Ovary (tissue), 10 donors: ENCODE measurements at places on chromosomes 3 and 15. TPM values are rescaled to one million over a fixed set of nuclear protein-coding genes. Genes with fewer than 3 reads are reported as not detected.

GRCh38 chr15:91521996-91522395, 331.5 kb upstream of the SLCO3A1 start:
- no peak for DNase-seq

DNA sequence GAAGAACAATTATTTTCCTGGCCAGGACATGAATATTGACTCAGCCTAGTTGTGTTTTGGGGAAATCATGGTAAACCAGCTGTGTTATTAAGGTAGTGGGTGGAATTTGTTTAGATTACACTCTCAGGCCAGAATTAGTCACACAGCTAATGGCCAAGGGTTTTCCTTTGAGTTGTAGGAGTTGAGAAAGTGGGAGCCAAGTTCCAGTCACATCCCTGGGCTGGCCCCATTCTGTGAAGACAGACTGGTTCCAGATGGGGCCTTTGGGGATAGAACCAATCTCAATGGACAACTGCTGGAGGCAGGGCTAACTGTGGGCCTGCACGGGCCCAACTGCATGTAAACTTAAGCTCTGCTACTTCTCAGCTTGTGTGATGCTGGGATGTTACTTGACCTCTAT, 1.4 kb upstream of the RASL12 start:
- DNase-seq = no peak

Gene OXTR
- total RNA-seq = 2.8 TPM

- DNase-seq = no peak
These were observed 1.5 kb downstream of the ARHGEF3 start for GRCh38 chr3:56800130-56800831.

Gene DPPA2
- total RNA-seq = not detected

DNA sequence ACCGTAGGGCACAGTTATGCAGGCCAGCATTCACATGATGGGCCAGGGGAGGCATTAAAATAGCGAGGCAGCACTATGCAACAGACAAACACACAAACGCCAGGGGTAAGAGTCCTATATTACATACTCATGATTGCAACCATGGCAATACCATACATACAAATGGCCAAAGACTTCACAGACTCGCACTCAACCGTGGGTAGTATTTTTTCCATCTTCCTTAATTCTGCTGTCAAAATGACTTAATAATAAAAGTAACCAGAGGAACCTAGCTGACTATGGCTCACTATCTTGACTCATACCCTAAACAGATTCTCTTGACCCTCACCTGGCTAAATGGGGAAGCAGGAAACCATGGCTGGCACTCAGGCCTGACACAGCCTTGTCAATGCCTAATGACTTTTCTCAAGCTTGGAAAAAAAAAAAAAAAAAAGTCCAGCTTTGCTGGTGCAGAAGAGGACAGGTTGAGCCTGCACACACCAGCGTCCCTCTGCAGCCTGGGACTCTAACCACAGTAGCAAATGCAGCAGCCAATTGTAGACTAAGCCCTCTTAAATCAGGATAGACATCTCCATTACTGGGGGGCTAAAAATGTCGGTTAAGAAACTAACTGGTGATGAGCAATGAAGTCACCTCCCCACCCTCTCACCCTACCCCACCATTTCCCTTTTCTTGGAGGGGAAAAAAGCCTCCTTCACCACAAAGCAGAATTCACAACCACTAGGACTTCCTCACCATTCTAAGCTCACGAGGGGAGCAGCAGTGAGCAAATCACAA, 23.1 kb downstream of the CCDC12 start:
- no peak for DNase-seq

Gene CTXND1
- 0.05 TPM for total RNA-seq

Gene TLR9
- total RNA-seq = 0.22 TPM

Gene PLA2G4D
- total RNA-seq = not detected

DNA sequence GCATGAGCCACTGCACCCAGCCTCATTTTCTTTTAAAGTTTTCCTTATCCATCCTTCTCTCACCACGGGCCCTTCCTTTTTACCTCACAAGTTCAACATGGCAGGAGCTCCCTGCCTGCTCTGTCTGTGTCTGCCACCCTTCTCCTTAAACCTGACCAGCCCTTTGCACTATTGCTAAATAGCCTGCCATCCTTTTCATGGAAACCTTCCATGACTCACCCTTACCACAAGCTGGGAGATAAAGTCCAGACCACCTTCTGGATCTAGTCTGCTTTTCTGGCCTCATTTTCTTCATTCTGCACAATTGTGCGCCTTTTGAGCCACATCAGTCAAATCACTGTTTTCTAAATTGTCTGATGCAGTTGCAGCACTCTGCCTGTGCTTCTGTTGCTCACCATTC, 8.9 kb downstream of the PARP14 start:
- no peak for DNase-seq

- no peak for DNase-seq
These were observed 114.6 kb downstream of the TUSC7 start for GRCh38 chr3:116824208-116824607.

Gene RHOV
- total RNA-seq = 3.4 TPM

- no peak for DNase-seq
These were observed 409.0 kb downstream of the TUSC7 start for GRCh38 chr3:117118604-117119003.

Gene STRIT1
- not detected for total RNA-seq

- DNase-seq = no peak
These were observed 65.5 kb downstream of the CCR4 start for GRCh38 chr3:33016846-33017405.

GRCh38 chr15:80068578-80068977, 9.1 kb downstream of the ZFAND6 start:
- no peak for DNase-seq

GRCh38 chr15:92611150-92611549, 44.4 kb downstream of the FAM174B start:
- no peak for DNase-seq

Gene TRPM1
- total RNA-seq = not detected

Gene ACKR2
- total RNA-seq = 0.87 TPM

GRCh38 chr15:46441294-46442062, 806.6 kb downstream of the SQOR start:
- no peak for DNase-seq

Gene HRH1
- total RNA-seq = 4.1 TPM

Gene GOLGA8J
- total RNA-seq = not detected

- DNase-seq = no peak
These were observed 54.8 kb upstream of the BCL6 start for GRCh38 chr3:187799942-187800641.

DNA sequence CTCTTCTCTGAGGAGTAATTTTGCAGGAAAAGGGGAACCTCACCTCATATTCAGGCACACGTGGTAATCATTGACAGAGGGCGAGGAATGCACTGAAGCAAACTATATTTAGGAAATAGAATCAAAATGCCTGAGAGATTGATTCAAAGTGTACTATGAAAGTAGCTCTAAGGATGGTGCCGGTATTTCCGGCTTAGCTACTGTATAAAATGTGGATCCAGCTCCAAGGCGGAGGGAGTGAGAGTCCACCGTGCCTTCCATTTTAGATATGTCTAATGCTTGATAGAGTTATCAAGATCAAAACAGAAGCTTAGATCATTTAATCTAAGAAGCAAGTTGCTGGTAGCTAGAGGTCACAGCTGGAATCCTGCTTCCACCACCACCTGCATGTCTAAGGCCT, 33.0 kb downstream of the GOLIM4 start:
- no peak for DNase-seq

Gene RAB27A
- total RNA-seq = 11.3 TPM

- peak; percentile 87 for DNase-seq
These were observed 85.1 kb downstream of the MTHFS start for GRCh38 chr15:79811406-79812405.

- DNase-seq = no peak
These were observed 44.8 kb upstream of the ATP2C1 start for GRCh38 chr3:130849091-130849552.

Gene LHFPL4
- not detected for total RNA-seq

DNA sequence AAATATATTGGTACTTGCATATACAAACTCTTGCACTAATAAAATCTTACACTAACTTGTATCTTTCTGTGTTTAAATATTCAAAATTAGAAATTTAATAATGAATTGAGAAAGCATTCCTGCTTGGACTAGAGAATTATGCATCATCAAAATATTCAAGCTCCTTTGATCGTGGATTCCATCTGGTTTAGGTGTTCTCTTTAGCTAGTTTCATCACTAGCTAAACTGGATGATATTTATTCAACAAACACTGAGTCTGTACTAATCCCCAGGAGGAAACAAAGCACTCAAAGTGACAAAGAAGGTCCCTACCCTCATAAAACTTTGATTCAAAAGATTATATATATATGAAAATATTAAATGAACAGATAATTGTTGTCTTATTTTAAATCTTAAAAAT, 1360.9 kb upstream of the ALCAM start:
- no peak for DNase-seq

GRCh38 chr15:40595773-40596172, 1.7 kb downstream of the KNL1 start:
- DNase-seq = no peak

DNA sequence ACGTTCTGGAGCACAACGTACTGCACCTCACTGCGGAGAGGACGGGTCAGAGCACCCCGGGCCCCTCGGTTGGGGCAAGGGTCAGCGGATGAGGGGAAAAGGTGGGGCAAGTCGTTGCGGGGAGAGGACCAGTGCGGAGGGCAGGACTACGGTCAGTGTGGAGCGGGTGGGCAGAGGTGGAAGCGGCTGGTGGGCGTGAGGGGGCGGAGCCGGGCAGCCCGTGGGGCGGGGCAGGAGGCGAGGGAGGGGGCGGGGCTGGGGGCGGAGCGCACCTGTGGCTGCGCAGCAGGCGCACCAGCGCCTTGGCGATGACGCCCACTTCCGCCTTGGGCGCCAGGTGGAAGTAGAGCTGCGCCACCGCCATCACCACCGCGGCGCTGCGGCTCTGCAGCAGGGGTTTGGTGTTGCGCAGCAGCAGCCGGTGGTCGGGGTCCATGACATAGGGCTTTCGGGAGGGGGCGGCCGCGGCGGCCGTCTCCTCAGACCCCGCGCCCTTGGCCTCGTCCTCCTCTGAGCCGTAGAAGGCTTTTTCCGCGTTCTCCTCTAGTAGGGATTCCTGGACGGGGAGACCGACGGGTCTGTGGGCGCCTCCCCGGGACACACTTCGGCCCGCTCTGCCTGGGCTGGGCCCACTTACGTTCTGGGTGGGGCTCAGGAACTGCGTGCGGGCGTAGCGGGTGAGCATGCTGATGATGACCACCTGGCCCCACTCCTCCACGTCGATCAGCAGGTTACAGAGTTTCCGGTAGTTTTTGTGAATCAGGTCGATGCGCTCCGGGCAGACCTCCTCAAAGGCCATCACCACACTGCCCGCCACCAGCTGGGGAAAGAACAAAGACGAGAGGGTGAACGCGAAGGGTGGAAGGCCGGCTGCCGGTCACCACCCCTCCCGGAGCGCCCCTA, 29.2 kb downstream of the AP3B2 start:
- peak; percentile 76 for DNase-seq

GRCh38 chr15:22941179-22941578, 39.0 kb downstream of the CYFIP1 start:
- no peak for DNase-seq

Gene HEG1
- total RNA-seq = 41.7 TPM

Gene GRIP2
- total RNA-seq = 5.4 TPM

DNA sequence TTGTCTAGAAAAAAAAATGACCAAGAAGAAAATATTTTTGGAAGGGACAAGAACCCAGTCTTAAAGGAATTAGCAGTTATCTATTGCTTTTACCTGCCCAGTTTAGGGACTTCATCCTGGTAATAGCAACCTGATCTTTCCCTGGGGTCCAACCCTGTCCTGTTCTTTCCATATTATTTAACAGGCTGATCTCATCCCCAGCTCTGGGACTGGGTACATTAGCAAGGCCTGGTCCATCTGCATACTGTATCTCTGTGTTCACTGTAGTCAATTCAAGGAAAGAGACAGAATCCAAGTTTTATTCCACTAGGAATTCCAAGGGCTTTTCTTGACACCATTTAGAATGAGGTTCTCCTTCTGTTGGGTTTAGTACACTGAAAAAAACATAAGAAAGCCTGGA, 191.7 kb upstream of the GADL1 start:
- DNase-seq = no peak

DNA sequence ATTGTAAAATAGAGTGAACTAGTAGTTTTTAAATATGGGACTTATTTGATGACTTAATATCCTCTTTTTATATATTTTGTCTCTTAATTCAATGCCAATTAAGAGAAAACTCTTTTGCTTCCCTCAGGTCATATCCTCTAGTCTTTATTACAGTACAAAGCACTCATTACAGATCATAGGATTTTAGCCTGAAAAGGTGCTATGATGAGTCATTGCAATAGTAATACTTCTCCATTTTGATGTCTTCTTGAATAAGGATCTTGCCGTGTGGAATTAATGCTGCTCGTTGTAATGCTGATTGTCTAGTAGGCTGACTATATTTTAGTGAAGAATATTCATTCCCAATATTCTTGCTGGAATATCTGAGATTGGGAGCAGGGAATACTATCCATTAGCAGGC, 612.2 kb upstream of the GOLIM4 start:
- no peak for DNase-seq

DNA sequence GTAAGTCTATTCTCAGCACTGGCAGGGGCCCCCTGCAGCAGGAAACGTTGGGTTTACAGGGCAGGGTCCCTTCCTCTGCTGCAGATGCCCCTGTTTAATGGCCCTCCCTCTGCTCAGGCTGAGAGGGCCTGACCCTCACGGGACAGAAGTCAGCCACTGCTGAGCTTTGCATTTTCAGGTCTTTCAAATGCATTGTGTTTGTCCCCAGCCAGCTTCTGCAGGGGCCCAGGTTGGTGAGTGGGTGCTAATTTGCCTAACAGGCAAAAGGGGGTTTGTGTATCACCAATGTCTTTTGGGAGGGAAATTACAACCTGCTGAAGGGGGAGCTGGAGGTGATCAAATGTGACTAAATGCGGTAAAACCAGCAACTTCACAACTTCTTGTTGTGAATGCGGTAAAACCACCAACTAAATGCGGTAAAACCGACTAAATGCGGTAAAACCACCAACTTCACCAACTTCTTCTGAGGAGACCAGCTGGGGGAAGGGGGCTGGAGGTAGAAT, 44.8 kb upstream of the UBE2E1 start:
- no peak for DNase-seq

GRCh38 chr3:98343647-98344507, 9.8 kb upstream of the OR5K4 start:
- no peak for DNase-seq

- DNase-seq = no peak
These were observed 184.8 kb downstream of the ADAMTSL3 start for GRCh38 chr15:83838763-83839162.

Gene STAB1
- 114 TPM for total RNA-seq
